ENCODE measurements at places on chromosomes 5 and 9. TPM values are rescaled to one million over a fixed set of nuclear protein-coding genes. Genes with fewer than 3 reads are reported as not detected.

- DNase-seq: no peak
These were observed 228.8 kb downstream of the PLK2 start for GRCh38 chr5:58231041-58231440.

DNA sequence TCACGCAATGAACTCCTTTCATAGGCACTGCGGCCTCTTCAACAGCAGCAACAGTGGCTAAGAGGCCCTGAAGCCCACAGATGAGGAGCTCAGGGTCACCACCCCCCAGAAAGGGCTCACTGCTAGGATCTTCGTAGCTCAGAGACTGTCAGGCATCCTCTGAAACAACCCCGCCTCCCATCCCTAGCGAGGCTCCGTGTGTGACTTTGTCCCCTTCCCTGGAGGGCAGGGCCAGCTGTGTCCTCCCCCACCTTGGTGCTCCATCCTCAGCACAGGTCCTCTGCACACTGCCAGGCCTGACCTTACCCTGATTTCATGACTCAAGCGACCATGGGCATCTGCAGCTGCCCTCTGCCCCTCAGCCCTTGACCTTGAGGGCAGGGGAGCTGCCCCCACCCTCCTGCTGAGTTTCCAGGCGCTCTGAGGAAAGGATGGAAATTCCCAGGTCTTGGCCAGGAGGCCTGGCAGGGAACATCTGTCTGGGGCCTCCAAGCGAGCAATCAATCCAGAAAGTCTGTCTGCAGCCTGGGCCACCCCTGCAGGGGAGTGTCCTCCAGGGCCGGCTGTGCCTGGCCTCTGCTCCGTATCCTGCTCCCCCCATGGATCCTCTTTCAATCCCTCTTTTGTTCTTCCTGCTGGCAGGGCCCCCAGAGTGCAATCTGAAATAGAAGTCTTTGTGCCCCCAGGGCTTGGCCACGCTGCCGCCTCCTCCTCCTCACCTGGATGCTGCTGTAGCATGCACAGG, 6.8 kb upstream of the IRX4 start:
- no peak for DNase-seq

GRCh38 chr9:119368681-119369581, at the start of gene BRINP1:
Gene BRINP1, minus strand, starts transcription at chr9:119369435. Its CDS starts 56,080 bp downstream, at chr9:119313355.
- DNase-seq: no peak

- DNase-seq: no peak
These were observed 100.3 kb downstream of the NSG2 start for GRCh38 chr5:174145821-174146220.

GRCh38 chr9:107251756-107252322, 31.2 kb upstream of the RAD23B start:
- DNase-seq: no peak

DNA sequence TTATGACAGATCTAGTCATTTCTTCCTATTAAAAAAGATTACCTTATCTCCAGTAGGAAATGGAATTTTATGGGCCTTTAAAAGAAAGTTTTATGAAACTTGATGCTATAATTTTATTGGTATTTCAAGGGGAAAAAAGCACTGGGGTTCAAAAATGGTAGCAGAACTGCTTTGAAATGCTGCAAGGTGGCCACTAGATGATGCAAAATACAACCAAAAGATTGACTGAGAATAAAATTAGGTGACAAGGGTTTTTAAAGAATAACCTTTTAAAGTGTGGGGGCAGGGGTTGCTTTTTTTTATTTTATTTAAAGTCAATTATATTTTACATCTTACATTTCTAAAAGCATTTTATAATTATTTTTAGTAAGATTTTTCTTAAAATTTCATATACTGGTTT, 61.7 kb downstream of the KLF9 start:
- DNase-seq: no peak

DNA sequence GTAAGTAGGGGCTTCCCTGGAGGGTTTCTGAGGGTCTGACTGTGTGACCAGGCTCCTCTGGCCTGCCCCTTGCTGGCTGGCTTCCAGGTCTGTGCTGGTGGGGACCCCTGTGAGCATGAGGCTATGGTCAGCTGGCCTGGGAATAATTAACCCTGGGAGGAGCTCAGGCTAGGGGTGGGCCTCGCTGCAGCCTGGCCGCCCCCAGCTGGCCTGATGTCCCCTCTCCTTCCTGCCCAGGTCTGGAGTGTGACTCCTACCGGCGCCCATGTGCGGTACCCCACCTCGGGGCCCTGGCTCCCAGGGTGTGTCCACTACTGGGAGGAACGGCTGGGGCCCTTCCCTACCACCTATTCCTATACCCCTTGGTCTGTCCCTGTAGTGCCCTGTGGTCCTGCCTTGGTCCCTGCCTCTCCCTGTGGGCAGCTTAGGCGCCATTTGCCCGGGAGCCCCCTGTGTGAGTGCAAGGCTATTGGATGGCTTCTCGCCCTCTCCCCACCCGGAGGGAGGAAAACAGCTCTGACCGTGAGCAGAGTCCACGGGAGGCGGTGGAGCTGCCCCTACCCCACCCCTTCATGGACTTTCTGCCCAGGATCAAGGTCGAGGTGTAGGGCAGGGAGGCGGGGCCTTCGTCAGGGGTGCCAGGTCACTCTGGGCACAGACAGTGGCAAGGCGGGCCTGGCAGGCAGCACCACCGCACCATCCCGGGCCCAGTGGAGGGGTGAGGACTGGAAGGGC, 9.4 kb downstream of the RXRA start:
- no peak for DNase-seq

DNA sequence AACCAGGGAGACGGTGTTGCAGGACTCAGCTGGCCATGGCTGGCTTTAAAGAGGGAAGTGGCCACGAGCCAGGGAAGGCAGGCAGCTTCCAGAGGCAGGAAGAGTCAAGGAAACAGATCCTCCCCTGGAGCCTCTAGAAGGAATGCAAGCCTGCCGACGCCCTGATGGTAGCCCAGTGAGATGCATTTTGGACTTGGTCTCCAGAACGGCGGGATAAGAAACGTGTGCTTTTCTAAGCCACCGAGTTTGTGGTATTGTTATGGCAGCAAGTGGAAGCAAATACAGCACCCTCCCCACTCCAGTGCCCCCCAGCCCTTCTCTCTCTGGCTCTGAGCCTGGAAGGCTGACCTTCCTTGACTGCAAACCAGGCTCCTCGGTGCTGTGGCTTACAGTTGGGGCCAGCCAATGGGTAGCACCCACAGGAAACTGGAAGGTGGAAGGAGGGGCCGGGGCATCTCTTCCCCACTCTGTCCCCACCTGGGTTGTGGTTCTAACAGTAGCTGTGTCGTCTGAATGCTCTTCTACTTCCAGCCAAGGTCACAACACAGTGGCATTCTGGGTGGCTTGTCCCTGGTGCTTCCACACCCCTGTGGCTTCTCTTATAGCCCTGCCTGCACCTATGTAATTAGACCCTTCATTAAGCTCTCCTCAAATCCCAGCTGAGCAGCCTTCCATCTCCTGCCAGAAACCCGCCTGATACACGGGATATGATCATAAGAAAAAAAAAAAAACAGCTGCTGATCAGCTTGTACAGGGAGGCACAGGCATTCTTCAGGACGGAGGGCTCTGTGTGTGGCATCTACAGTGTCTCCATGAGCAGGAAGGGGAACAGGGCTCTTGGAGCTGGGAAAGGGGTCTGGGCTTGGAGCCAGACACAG, 29.9 kb upstream of the UNC5A start:
- no peak for DNase-seq

- DNase-seq: no peak
These were observed 49.7 kb upstream of the NCS1 start for GRCh38 chr9:130122456-130122855.

DNA sequence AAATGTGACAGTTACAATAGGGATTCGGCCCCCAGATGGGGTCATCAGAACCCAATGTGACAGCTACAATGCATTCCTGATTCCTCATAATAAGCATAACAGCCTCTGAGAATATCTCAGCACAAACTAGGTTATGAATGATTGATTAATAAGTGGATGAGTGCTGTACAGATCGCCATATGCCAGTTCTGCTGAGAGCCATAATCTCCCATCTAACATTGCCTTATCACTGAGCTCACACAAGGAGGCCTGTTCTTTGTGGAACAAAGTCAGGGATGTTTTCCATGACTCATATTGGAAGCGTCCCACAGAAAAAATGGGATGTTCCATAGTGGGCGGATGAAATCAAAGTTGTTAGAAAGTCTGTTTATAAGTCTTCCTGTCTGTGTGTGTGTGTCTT, 89.6 kb downstream of the KIF4B start:
- no peak for DNase-seq

GRCh38 chr5:169569513-169569912, 14.1 kb upstream of the SPDL1 start:
- no peak for DNase-seq

GRCh38 chr5:148372166-148372725, 11.5 kb upstream of the FBXO38 start:
- no peak for DNase-seq

GRCh38 chr5:42600441-42600840, 156.2 kb upstream of the CCDC152 start:
- no peak for DNase-seq

DNA sequence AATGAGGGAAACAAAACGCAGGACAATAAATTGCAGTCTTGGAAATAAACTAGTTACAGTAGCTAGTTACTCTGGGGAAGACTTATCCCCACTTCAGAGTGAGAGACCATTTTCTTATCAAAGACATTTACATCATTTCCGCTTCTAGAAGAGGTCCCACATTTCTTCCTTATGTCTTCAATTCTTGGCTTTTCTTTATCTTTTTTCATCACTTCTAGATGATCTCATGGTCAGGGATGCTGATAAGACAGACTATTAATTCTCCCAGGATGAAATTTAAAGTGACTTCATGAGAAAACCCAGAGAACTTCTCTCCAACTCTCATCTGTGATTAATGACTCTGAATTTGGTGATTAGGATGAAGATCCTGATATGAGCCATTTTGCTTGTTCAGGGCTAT, 229.1 kb downstream of the MTRR start:
- no peak for DNase-seq

The CWC27 gene
- 17.6 TPM for total RNA-seq

The TIGD6 gene
- total RNA-seq: 0.75 TPM

The HCN1 gene
- total RNA-seq: not detected

The SPAG8 gene
- 0.12 TPM for total RNA-seq

The RAPGEF1 gene
- 34.8 TPM for total RNA-seq

The NINJ1 gene
- 58.9 TPM for total RNA-seq

The FAM78A gene
- 0.29 TPM for total RNA-seq

The F2RL1 gene
- total RNA-seq: 91.6 TPM

The CDO1 gene
- total RNA-seq: 2.1 TPM

The UBAP2 gene
- total RNA-seq: 19.1 TPM

Measured in epithelial cell of proximal tubule (primary cell).